ENCODE measurements at places on chromosomes 7 and 10.

DNA sequence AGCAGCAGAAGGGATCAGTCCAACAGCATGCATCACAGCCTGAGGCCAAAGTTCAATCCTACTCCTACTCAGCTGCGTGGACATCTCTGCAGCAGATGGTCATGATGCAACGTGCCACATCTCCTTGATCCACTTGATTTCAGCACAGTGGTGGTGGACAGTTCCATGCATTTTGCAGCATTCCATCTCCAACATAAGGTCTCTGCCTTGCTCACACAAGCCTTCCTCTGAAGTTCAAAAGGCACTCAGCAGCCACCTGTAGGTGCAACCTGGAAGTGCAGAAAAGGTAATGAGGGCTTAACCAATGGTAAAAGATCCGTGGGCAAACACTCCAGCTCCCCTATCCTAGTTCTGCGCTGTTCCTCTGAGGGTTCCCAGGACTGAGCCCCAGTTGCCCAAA lies 57.5 kb upstream of the CHCHD3 start:
- DNase-seq, result no peak

DNA sequence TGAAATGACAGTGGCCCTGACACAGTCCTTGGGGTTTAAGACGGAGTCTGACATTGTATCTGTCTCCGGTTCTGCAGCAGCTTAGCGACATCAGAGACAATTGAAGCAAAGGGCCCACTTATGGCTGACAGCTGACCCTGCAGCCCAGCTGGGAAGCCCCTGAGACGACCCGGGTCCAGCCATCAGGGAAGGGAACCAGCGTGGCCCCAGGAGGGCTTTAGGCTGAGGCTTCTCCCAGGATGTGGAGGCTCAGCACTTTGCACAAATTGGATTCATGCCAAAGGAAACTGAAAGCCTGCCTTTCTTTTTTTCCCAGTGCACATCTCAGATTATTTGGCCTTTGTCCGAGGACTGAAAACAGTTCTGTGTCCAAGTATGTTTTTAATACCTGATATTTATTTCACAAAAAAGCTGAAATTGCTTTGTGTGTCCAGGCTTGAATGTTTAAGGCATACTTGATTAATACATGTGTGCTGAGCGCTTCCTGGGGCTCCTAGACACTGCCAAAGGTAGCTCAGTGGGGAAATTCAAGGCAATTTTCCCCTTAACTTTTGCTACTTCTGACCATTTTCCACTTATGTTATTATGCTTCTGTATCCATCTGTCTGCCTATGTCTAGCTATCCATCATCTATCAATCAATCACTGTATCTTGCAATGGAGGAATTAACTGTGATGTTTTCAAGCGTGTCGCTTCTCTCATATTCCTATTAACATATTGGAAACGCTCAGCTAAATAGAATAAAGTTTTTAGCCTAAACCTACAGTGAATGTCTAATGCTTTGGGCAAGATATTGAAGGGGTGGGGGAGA lies 34.8 kb downstream of the KLF6 start:
- no peak for DNase-seq

DNA sequence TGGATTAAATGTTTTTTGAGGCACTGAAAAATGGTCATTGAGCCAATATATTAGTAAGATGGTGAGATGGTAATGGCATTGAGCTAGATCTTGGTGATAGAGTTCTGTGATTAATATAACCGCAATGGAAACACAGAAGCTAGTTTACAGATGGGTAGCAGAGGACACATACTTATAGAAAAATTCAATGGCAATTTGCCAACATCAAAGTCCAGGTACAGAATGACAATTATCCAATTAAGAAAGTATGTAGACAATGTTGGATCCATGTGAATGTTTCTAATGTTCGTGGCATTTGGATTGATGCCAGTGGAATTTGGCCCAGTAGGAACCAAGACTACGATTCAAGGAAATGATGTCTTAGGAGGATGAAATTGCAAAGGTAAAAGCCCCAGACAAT lies 187.8 kb downstream of the GNAT3 start:
- DNase-seq, result no peak

- DNase-seq, result no peak
These were observed 997.0 kb downstream of the GATA3 start for GRCh38 chr10:9051328-9051974.

GRCh38 chr10:78331391-78331922 lies 297.8 kb downstream of the RPS24 start:
- DNase-seq, result no peak

DNA sequence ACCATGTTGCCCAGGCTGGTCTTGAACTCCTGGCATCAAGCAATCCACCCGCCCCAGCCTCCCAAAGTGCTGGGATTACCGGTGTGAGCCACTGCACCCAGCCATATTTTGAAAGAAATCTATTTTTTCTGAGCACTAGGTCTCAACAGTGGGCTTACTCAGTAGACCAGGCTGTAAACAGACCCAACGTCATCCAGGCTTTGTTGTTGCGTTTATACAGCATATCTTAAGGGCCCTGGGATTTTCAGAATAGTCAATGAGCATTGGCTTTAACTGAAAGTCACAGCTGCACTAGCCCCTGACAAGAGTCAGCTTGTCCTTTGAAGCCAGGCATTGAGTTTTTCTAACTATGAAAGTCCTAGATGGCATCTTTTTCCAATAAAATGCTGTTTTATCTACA lies 49.8 kb downstream of the STK17A start:
- no peak for DNase-seq

DNA sequence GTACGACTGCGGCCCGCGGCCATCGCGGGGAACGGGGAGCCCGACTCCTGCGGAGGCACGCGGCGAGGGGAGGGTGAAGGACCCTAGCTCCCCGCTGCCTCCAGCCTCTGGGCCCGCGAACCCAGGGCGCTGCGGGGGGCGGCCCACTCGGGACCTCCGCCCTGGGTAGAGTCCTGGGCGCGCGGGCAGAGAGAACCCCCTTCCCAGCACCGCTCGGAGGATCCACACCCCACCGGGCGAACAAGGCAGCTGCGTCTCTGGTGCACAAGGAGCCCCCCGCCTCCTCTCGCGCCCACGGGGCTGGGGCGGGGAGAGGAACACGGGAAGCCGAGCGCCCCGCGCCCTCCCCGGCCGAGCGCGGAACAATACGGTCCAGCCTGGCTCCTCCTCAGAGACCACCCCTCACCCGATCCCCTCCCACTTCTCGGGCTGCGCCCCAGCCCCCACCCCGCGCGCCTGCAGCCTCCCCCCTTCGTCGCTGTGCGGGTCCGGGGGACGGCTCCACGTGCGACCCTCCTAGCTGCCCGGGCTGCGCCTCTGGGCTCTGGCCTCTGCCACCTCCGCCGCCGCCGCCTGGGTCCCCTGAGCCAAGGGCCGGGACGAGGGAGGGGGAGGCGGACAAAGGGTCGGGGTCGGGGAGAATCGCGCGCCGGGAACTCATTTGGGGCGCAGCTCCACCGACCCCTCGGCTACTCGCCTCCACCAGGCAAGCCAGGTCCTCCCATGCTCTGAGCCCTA lies at the start of gene WDR86:
TSS of gene WDR86 (minus strand) at position 372 of the 738 bp plus-strand sequence. CDS start 449 bp downstream, outside the sequence.
- DNase-seq, result no peak

DNA sequence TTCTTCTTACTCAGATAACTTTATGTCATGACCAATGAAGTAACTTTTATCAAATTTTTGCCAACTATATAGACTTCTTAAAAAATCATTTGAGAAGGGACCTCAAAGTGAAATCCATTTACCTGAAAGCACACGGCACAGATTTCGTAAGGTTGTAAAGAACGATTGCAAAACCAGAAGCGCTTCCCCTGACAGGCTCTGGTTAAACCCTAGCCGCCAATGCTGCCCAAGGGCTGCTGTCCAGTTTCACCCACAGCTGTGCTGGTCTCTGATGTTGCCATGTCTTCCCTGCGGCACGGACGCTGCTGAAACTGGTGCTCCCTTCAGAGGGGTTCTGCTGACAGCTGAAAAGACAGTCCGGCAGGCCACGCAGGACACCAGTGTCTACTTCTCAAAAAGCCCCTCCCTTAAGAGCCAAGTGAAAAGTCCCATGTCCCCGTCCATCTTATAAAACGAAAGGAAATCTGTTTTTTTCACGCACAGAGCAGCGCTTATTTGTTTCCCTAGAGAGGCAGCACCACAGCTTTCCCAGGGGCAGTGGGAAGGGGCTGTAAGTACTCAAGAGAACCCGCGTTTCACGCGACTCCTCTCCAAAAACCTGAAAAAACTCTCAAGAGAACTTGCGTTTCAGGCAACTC lies 32.5 kb downstream of the GNA12 start:
- no peak for DNase-seq

- no peak for DNase-seq
These were observed 167.8 kb upstream of the ITGB1 start for GRCh38 chr10:33125522-33126517.

DNA sequence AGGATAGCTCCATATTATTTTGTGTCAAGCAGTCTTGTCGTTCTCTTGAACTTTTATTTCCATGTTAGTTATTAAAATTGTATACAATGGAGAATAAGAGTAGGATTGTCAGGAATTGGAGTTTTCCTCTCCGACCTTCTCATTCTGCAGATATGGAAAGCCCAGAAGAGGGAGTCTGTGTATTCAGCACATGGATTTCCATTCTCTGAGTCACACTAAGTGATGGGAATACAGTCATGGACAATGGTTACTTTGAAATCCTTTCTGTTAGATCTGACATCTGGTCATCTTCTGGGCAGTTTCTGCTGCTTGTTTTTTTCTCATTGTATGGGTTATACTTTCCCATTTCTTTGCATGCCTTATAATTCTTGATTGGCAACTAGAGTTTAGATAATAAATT lies 5.0 kb upstream of the TASOR2 start:
- no peak for DNase-seq

- DNase-seq, result no peak
These were observed 43.4 kb upstream of the TARP start for GRCh38 chr7:38316733-38317360.

- DNase-seq, result peak; percentile 85
These were observed at the start of gene TPK1 for GRCh38 chr7:144835652-144836544. TPK1 (minus strand) TSS chr7:144836053; CDS start chr7:144835602, 451 bp downstream.

- DNase-seq, result no peak
These were observed 254.8 kb downstream of the INHBA start for GRCh38 chr7:41448104-41448503.

DNA sequence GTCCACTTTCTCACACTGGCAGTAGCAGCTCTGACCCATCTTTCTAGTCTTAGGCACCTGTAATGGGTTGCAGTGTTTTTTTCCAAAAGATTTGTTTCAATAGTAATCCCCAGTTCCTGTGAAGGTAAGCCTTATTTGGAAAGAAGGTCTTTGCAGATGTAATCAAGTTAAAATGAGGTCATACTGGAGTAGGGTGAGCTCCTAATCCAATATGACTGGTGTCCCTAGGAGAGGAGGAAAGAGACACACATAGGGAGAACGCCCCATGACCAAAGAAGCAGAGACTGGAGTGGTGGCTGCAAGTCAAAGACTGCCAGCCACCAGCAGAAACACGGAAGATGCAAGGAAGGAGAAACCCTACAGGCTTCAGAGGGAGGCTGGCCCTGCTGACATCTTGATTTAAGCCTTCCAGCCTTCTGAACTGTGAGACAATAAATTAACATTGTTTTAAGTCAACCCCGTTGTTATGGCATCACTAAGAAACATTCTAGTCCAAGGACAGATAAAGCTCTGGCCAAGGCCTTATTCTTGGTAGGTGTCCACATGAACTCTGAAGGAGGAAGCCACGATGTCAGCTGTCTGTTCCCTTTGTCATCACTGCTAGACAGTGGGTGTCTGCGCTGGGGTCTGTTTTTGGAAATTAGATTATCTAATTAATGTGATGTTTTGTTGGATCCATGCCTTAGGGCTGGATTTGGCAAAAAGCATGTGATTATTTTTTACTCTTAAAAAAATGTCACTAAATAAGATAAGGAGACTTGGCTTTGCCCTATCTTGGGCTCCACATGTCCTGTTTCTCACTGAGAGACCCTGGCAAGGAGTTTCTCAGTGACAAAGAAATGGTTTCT lies 214.9 kb downstream of the KCNMA1 start:
- DNase-seq, result no peak

- no peak for DNase-seq
These were observed 18.4 kb upstream of the PON1 start for GRCh38 chr7:95342642-95343307.

GRCh38 chr10:131944976-131945695 lies 36.6 kb downstream of the BNIP3 start:
- DNase-seq, result no peak

DNA sequence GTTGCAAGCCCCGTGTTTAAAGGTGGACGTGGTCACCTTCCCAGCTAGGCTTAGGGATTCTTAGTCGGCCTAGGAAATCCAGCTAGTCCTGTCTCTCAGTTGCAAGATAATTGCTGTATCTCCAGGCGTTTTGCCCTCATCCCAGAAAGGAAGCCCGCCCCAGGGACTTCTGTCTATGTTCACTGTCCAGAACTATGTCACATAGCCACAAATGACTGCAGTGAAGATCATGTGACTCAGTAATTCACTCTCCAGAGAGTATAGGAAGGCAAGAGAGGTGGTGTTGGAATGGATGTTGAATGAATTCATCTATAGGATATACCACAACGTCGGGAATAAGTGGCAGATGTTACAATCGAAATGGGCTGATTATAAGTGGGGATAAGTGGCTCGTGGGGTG lies 349 bp upstream of the ERVW-1 start:
- DNase-seq, result no peak

DNA sequence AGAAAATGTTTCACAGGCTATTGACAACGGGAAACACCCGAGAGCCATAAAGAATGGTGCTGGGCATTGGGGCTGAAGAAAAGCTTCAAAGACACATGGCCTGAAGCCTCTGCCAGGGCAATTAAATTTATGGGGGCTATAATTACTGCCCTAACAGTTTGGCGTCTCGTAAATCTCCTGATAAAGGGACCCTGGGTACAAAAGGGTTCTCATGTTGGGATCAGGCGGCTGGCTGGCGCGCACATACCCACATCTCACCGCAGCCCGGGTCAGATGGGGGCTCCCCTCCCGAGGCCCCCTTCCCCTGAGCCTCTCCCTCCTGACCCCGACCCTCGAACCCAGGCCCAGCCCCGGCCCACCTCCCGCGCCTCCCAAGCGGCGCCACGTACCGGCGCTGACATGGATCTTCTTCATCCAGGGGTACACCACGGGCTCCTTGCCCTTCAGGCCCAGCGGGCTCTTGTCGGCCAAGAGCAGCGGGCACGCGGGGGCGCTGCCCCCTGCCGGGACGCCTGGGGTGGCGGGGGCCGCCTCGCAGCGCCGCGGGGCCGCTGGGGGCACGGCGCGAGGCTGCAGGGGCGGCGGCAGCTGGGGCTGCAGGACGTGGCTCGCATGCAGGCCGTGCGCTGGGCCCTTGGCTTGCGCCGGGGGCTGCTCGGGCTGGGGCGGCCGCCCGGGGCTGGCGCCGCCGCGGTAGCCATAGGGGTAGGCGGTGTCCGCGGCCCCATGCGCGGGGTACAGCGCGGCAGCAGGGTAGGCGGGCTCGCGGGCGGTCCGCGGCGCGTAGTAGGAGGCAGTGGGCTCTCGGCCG lies 623 bp downstream of the HOXA4 start:
- DNase-seq, result no peak

GRCh38 chr7:4307316-4308204 lies 374.5 kb upstream of the FOXK1 start:
- no peak for DNase-seq

GRCh38 chr7:47956220-47956619 lies 8.0 kb upstream of the PKD1L1 start:
- no peak for DNase-seq

- no peak for DNase-seq
These were observed 8.8 kb downstream of the GRK5 start for GRCh38 chr10:119216127-119216526.

GRCh38 chr7:149490083-149490760 lies 7.4 kb downstream of the ZNF746 start:
- DNase-seq, result no peak

Data from stimulated activated CD8-positive, alpha-beta memory T cell treated with anti-CD3 and anti-CD28 coated beads, Interleukin-12 subunit alpha, Interleukin-12 subunit beta, amount 100 ng/mL, for 4 hours (primary cell).